Cerebellar nuclear complex (tissue), 1 donor: ENCODE measurements at places on chromosomes 12 and 14.

- no peak for DNase-seq
These were observed 30.4 kb upstream of the BEGAIN start for GRCh38 chr14:100617410-100618317.

DNA sequence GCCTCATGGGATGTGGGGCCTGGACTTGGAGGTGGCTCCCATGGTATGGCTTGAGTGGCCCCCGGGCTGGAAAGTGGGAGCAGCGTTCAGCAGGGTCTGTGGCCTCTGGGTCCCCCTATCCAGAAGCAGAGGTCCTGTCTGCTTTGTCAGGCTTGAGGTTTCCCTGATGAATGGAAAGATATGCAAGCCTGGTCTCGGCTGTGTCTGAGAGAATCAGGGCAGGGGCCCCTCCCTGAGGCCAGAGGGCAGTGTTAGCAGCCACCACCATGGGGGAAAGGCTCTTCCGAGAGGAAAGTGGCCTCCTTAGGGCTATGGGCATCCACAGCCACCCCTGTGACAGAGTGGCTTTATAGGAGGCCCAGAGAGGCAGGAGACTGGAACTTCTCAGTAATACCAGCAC is 128.2 kb downstream of the VRK1 start:
- no peak for DNase-seq

- DNase-seq: no peak
These were observed 23.4 kb upstream of the CTDSP2 start for GRCh38 chr12:57869927-57870318.

- no peak for DNase-seq
These were observed 3.7 kb downstream of the SMOC1 start for GRCh38 chr14:69882915-69883314.

DNA sequence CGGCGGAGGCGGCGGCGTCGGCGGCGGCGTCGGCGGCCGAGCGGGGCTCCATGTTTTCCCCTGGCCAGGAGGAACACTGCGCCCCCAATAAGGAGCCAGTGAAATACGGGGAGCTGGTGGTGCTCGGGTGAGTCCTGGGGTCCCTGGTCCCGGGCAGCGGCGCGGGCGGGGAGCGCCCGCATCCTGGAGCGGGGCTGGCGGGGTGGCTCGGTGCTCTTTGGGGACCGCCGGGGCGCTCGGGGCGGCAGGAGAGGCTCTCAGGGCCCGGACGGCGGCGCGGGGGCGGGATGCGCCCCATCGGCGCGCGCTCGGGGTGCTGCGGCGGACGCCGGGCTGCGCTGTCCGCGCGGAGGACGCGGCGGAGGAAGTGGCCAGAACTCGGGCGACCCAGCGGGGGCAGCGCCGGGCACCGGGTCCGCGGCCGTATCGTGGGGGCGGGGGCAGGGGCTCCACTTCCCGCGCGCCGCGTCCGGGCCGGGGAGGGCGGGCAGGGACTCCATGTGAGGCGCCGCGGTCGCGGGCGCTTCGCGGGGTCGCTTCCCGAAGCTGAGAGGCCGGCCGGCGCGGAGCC is 485 bp downstream of the PELI2 start:
- no peak for DNase-seq

DNA sequence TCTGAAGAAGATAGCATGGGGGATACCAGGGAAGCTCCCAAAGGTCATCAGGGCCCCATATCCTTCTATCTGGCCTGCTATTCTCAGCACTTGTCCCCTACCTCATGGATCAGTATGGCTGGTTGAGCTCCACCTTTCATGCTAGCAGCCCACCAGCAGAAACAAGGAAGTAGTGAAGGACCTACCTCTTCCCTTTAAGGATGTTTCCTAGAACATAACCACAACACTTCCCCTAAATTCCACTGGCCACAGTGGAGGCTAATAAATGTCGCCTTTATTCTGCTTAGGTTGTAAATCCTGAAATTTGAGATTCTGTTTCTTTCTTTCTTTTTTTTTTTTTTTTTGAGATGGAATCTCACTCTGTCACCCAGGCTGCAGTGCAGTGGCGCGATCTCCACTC is 128.6 kb upstream of the PARP11 start:
- DNase-seq: no peak
